ENCODE measurements at places on chromosomes 1 and 21.
A peak's percentile ranks its signal among the peaks of the same experiment; 100 is the strongest.

DNA sequence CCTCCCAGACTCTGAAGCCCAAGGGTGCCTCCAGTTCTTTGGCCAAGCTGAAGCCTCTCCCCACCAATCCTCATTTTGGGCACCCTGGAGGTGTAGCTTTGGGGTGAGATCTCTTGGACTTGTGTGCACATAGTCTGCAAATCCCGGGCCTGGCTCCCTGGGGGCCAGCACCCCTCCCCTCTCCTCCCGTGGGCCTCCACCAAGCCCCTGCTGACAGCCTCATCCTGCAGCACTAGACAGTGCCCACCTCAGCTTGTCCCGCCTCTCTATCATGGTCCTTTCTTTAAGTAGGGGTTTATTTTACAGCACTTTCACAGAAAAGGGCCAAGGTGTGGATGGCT lies 3.2 kb downstream of the GJC2 start:
- no peak for DNase-seq

DNA sequence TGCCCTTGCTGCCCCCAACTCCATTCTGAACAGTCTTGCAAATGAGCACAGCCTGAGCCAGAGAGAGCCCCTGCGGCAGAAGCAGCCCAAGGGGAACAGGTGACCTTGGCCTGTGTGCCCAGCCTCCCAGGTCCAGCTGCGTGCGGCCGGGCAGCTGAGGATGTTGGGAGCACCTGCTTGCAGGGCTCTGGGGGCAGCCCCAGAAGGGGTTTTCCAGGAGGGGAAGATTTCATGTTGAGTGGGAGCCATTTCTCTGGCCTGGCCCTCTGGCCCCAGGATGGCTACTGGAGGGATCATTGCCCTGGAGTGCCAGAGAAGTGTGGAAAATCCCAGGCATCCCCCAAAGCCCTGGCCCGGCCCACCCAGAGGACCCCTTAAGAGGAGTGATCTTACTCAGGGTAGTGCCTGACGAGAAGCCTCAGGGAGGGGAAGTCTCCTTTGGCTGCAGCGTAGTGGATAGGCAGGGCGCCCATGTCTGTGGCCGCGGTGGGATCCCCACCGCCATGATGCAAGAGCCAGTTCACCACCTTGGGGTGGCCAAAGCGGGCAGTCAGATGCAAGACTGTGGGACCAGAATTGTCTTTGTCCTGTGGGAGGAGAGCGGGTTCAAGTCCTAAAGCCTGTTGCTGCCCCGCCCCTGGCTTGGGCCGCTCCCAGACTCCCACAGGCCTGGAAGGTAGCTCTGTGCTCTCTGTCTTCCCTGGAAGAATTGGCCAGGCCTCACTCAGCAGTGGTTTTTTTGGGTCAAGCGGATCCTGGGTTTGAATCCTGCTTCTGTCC lies 20.6 kb upstream of the RNU1-4 start:
- DNase-seq = no peak

DNA sequence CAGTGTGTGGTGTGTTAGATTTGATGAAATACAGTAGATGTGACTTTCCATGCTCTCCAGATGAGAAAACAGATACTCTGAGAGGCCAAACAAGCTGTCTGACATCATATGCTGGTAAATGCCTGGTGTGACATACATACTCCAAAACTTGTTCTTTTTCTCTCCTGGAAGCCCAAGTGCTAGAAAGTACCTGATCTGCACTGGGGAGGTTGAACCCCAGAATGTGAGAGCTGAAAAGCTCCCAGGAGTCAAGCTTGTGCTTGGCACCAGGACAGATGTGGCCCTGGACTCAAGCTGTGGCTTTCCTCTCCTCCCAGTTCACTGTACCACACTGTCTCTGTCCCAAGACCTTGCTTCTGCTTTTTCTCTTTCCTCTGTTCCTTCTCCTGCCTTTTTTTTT lies 389.0 kb upstream of the USP24 start:
- DNase-seq = no peak

DNA sequence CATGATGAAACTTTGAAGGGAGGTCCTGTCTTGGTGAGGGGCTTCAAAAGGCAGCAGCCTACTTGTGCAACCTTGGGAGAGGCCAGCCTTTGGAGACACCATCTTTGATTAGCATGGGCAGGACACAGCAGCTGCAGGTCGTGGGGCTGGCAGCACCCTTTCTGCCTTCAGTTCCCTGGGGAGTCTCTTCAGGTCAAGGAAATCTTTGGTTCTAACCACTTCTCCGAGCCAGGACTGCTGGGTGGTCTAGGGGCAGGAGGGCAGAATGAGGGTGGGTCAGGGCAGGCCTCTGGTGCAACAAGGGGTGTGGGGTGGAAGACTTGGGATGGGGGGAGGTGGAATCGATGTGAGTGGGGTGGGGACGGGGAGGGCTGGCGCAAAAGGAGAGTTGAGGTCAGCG lies 269.7 kb downstream of the FOXD2 start:
- DNase-seq = no peak

DNA sequence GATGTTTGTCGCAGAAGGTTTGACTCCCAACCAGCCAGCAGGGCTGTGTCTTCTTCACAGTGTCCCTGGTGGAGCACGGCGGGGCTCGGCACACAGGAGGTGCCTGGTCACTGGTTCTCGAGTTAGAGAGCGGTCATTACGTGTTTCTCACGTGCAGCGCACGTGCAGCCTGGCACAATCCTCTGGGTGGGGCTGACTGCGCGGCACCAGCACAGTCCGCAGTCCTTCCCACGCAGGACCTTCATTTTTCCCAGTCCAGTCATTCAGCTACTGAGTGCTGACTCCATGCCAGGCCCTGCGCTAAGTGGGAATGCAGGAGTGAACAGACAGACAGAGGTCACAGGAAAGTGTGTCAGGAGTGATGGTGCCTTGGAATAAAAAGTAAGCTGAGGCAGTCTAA lies 46.2 kb upstream of the GPR153 start:
- DNase-seq = no peak

- DNase-seq = no peak
Observed at GRCh38 chr1:243343970-243344937, 88.4 kb downstream of the SDCCAG8 start.

- no peak for DNase-seq
Observed at GRCh38 chr21:45295576-45296365, 8.1 kb upstream of the POFUT2 start.

DNA sequence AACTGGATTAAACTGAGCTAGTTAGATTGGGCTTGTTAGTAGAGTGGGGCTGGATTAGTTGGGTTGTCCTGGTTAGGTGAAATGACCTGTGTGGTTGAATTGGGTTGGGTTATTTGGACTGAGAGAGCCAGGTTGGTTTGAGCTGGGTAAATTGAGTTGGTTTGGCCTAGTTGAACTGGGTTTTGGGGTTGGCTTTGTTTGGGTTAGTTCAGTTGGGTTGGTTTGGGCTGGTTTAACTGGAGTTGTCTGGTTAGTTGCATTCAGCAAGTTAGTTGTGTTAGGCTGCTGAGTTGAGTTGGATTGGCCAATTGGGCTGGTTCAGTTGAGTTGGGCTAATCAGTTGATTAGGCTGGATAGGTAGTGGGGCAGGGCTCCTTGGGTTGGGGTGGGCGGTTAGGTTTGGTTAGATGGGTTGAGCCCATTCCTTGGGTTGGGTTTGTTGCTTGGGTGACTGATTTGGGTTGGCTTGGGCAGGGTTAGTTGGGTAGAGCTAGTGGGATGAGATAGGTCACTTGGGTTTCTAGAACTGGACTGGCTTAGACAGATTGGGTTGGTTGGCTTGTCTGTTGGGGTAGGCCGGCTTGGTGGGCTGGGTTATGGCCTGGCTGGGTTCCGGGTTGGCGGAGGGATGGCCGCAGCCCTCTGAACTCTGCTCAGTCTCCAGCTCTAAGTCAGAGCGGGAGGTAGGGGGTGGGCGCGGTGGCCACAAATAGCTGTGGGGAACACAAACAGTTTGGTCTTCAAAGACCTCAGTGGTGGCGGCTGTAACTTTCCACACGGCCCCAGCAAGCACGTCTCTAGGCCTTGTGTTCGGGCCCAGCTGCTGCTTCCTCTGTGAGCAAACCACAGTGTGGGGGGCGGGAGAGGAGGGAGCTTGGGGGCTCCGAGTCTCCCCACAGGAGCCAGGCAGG lies 67.2 kb upstream of the RUNX3 start:
- peak; percentile 28 for DNase-seq

- DNase-seq = no peak
Observed at GRCh38 chr1:86774305-86775295, 70.2 kb downstream of the SH3GLB1 start.

- peak; percentile 31 for DNase-seq
Observed at GRCh38 chr1:184974056-184974836, at the start of gene NIBAN1. Gene NIBAN1, minus strand, starts transcription at chr1:184974508. Its CDS starts 152 bp downstream, at chr1:184974356.

GRCh38 chr1:16215882-16216753 lies 3.7 kb upstream of the ARHGEF19 start:
- no peak for DNase-seq

DNA sequence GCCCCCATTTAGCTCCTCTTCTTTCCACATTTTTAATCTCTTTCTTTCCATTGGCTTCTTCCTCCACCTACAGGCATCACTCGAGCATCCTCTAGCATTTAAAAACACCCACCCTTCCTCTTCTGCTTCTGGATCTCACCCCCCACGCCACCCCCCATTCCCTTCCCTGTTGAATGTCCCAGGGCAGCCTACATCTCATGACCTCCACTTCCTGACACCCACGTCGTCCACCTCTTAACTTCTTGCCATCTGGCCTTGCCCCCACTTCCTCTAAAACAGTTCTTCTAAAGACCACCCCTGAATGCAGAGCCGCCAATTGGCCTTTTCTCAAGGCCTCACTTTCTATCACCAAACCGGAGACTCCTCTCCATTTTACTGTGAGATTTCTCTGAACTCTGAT lies 6.1 kb upstream of the ETNK2 start:
- no peak for DNase-seq

GRCh38 chr1:218463194-218464156 lies 118.3 kb downstream of the TGFB2 start:
- no peak for DNase-seq

- DNase-seq = no peak
Observed at GRCh38 chr21:28421716-28422524, 570.8 kb downstream of the LTN1 start.

DNA sequence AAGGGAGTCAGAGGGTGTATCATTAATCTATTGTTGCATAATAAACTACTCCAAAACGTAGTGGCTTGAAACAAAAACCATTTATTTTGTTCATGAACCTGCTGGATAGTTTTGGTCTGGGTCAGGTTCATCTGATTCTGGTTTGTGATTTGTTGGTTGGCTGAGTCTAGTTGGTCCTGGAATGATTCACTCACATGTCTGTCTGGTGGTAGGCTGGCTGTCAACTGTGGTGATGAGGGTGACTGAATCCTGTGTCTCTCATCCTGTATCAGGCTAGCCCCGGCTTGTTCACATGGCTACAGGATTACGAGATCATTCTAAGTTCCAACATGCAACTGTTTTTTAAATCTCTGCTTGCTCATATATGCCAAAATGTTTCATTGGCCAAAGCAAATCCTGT lies 22.5 kb upstream of the SIKE1 start:
- no peak for DNase-seq

DNA sequence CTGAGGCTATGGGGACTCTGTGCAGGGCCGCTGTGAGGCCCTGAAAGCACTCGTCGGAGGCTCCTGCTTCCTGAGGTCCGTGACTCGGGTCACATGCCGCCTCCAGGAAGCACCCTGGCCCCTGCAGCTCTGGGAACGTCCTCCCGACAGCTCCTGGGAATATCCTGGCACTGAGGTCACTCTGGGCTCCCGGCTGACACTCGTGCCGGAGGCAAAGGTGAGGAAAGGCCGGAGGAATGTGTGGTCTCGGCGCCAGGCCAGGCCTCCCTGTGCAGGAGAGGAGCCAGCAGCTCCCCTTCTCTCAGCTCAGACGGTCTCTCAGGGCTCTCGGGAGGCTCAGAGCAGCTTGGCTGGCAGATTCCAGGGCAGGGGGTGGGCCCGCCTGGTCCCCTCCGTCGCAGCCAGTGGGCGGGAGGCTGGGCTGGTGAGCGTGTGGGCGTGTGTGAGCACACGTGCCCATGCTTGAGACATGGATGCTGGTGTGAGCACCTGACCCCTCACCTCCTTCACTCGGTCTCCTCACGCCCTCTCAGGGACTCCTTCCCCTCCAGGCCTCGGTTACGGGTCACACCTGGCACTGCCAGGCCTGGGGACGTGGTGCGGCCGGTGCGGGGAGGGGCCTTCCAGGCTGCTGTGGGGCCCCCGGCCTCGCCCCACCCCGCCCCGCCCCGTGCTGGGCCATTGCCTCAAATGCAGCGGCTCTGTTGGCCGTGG lies 5.5 kb upstream of the RNF223 start:
- no peak for DNase-seq

GRCh38 chr1:40868051-40868723 lies 6.0 kb upstream of the CITED4 start:
- no peak for DNase-seq

DNA sequence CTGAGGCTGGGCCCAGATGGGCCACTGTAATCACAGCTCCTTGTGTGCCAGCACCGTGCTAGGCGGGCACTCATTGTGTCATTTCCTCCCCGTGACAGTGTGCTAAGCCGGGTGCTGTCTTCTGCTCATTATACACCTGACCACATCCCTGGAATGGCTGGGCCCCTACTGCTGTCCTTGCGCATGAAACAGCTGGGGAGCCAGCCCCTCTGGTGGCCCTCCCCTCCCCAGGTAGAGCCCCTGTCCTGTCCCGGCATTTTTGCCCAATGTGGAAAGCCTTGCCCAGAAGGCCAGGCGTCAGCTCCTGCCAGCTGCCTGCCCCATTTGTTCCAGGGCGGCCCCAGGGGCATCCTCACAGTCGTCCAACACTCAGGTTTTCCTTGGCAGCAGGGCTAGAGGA lies 107.4 kb upstream of the CASZ1 start:
- no peak for DNase-seq

GRCh38 chr1:184255560-184255959 lies 131.3 kb upstream of the C1orf21 start:
- no peak for DNase-seq

- no peak for DNase-seq
Observed at GRCh38 chr1:9369964-9370788, 77.5 kb downstream of the SPSB1 start.

DNA sequence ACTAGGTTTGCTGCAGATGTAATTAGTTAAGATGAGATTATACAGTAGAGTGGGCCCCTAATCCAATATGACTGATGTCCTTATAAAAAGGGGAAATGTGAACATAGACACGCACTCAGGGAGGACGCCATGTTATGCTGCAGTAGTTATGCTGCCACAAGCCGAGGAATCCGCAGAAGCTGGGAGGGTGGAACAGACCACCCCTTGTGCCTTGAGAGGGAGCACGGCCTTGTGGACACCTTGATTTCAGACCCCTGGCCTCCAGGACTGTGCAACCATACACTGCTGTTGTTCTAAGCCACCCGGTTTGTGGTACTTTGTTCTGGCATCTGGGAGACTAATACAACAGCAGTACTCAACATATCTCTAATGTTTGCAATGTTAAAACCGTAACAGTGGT lies 57.9 kb upstream of the HIVEP3 start:
- DNase-seq = no peak

- DNase-seq = no peak
Observed at GRCh38 chr1:155424091-155424490, 103.4 kb downstream of the RUSC1 start.

- no peak for DNase-seq
Observed at GRCh38 chr1:46690931-46691421, 19.3 kb downstream of the TEX38 start.

GRCh38 chr1:216416488-216416887 lies 6.8 kb downstream of the USH2A start:
- no peak for DNase-seq

Data from stimulated activated CD8-positive, alpha-beta memory T cell treated with anti-CD3 and anti-CD28 coated beads, Interleukin-2, amount 100 ng/mL, for 1 hour (primary cell).